ENCODE measurements at places on chromosomes 2 and 18.

GRCh38 chr2:229265727-229266126 lies 5.4 kb downstream of the PID1 start:
- no peak for DNase-seq

- no peak for DNase-seq
Observed at GRCh38 chr18:37465958-37466357, 99.6 kb downstream of the CELF4 start.

DNA sequence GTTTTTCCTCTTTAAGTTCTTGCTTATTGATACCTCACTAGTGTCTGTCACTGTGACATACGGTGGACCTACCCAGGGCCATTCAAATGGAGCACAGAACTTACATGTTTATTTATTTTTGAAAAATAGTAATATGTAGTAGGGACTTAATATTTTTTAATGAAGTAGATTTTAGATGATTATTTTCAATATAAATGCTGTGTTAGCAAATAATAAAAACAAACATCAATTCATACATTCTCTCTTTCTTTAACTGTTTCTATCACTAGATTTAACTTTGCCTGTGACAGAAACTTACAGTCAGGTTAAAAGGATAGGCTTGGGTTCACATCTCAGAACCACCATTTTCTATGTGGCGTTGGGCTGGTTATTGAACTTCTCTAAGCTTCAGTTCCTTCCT lies 184.4 kb upstream of the RASGRP3 start:
- DNase-seq = no peak

DNA sequence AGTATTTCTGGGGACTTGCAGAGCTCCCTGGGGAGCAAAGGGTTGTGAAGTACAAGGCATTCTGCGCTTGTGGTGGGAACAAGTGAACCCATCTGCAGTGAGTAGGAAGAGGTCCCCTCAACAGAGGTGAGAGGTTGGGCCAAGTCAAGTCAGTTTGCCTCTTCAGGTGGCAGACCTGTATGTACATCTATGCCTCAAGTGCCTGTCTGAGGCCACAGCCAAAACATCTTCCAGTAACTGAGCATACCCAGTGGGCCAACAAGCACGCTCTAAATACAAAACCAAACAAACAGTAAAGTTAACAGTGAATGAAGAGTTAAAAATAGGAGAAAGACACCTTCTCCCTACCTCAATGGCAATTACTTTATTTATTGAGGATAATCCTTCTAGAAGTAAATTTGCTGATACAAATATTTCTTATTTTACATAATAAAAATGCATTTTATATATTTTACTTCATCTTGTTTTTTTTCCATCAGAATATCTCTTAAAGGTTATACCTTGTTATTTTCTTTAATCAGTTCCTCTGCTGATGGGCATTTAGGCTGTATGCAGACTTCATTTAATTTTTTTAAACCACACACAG lies 2.5 kb downstream of the GYPC start:
- DNase-seq = no peak

- no peak for DNase-seq
Observed at GRCh38 chr18:21262979-21263378, 20.9 kb downstream of the GREB1L start.

DNA sequence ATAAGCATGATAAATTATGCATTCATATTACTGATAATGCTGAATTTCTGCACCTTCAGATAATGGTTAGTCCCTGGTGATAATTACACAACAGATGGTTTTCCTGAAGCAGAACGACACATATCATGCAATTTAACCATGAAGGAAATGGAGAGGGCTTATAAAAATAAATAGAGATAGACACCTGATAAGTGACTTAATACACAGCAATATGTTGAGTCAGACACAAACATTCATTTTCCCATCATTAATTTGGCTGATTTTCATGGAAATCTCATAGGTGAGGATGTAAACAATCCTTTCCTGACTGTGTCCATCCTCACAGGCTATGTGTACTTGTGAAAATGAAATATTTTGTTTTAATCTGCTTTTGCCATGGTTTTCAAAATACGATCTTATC lies 36.9 kb upstream of the DSEL start:
- no peak for DNase-seq

DNA sequence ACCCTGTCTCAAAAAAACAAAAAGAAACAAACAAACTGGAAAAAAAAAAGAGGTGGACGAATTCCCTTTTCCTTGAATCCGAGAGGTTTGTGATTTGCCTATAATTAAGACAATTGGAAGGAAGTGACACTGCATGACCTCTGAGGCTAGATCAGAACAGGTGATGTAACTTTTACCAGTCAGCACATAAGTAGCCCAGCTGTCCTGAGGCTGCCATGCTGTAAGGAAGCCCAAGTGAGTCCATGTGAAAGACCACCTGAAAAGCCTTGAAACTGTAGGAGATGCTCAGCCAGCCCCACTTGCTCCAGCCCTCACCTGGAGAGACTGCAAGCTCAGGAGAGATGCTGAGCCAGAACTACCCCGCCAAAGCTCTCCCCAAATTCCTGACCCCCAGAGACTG lies 166.8 kb downstream of the TGIF1 start:
- DNase-seq = no peak

GRCh38 chr2:223300326-223300725 lies 248.3 kb downstream of the KCNE4 start:
- DNase-seq = no peak

DNA sequence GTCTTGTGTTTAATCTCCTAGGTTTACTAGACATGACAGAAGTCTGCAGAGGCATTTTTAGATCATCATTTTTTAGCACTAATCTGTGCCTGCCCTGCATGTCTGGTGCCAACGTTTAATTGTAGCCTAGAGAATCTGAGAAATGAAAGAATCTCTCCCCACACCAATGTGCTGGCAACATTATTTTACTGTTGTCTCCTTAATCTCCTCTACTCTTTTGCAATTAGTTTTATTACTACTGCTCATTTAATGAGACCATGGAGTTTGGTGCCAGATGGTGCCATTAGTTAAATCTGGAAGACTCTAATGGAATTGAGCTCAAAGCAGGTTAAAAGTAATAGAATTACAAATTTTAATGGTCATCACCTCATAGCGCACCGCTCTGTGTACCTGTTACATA lies 4.0 kb upstream of the SPP2 start:
- DNase-seq = no peak

GRCh38 chr18:63260380-63260754 lies 59.2 kb downstream of the BCL2 start:
- DNase-seq = no peak

DNA sequence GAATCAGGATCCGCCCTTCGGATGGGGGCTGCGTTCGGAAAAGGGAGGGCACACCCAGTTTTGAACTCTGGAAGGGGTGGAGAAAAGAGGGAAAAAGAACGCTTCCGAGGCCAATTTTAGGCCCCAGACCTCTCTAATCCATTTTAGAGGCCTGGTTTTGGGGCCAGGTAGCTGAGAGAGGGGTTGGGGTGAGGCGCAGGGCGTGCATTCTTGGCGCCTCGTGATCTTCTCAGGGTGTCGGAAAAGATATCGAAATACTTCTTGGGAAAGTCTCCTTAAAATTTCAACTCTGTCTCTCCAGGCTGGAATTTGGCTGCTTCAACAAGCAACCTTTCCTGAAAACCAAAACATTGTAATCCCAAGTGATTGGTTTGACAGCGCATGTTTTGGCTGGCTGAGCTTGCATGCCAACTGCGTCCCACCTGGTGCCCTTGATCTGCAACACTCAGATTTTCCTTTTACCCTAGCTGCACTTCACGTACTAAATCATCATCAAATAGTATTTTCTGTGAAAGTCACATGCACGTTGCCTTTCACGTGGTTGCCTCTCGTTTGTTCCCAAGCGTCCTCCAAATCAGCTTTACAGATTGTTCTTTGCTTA lies 864 bp upstream of the XPO1 start:
- DNase-seq = no peak

DNA sequence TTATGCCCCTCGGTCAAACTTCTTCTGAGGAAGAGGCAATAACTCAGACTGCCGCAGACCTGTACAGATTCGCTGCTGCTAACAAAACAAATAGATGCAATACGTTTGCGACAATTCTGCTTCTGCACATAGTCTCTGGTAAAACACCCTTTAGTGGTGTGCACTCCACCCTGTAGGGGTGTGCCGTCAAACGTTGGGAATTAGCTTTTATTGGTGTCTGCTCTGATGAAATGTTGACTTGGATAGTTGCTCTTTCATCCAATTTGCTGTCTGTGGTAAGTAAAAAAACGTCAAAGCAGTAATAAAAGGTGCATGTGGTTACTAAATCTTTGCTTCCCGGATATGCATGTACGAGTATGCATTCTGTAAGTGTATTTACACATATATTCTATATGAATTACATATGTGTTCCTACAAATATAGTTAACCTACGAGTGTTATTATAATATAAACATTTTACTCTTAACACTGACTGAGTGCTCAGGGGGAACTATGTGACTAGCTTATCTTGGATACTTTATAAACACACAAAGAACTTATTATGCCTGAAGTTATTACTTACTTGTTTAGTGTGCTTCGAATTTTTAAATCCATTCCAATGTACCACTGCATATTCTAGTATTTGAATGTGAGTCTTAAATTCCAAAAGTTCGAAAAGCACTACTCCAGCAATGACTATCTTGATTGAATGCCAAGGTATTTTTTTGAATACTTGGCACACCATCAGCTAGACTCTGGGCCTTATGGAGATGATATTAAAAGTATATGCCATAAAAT lies 610.2 kb downstream of the ZEB2 start:
- no peak for DNase-seq

DNA sequence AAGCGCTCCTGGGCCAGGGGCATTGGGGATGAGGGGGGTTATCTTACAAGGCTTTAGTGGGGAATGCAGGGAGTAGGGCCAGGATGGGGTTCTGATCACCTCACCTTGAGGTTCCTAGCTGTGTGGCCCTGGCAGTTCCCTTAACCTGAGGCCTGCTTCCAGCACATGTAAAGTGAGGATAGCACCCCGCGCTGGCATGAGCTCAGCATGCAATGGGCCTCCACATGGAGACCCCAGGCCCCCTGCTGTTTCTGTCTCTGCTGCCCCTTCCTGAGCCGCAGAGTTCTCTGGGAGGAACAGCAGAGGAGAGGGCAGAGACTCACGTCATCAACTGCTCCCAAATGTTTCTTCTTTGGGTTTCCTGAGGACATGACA lies 8.6 kb upstream of the TEX51 start:
- no peak for DNase-seq

- DNase-seq = no peak
Observed at GRCh38 chr2:69126341-69126740, 113.4 kb downstream of the ANTXR1 start.

DNA sequence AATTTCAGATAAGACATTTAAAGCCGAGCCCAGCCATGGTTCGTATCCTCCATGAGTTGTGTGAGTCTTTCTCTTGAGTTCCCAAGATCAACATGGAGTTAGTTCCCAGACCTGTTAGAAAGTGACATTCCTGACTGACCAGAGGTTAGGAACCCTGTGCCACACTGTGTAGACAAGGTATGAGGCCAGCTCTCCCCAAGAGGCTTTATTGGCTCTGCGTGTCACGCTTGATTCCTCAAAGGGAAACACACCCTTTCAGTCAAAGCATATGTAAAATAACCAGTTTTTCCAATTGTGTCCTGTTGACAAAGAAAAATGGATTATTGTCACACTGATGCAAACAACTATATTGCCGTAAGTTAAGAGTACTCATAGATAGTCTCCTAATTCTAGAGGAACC lies 1.2 kb downstream of the SULT1C3 start:
- no peak for DNase-seq

DNA sequence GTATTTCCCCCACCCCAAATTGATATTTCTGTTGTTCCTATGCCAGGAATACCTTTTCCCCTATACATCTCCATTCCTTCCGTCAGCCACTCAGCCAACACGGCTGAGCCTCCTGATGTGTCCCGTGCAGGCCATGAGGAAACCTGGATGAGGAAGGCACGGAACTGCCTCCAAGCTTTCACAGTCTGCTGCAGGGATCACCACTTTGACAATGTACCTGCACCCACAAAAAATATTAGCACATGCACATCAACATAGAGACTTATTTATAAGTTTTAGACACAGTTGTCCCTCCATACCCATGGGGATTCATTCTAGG lies 101.4 kb upstream of the PPP1CB start:
- DNase-seq = no peak

- DNase-seq = no peak
Observed at GRCh38 chr2:240435457-240435947, at the start of gene GPC1. Gene GPC1, plus strand, starts transcription at chr2:240435663. Its CDS starts 256 bp downstream, at chr2:240435919.

- no peak for DNase-seq
Observed at GRCh38 chr2:133682906-133683305, 114.6 kb upstream of the NCKAP5 start.

GRCh38 chr2:164890544-164890943 lies 48.9 kb upstream of the COBLL1 start:
- DNase-seq = no peak

GRCh38 chr2:189548666-189549448 lies 31.7 kb downstream of the SLC40A1 start:
- no peak for DNase-seq

DNA sequence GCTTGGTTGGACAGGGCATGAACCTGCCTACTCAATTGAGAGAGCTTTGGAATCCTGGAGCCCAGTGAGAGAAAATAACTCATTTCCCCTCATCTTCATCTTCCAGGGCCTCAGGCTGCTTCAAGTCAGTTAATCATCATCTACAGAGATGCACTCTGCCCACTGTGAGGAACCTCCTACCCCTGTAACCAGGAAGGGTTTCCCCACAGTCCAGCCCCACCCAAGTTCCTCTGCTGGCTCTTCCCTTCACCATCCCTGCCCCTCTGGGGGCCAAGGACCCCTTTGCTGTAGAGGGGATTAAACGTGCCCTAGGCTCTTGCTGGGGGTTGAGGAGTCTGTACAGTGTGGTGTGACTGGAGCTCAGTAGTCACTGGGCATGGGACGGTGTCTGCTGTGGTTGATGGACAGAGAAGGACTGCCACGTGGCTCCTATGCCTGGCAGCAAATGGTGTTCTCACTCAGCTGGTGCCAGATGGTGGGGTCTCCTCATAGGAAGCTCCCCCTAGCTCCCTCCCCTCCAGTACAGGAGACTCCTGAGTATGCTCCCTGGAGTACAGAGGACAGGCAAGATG lies 29.5 kb upstream of the LGALSL start:
- no peak for DNase-seq

DNA sequence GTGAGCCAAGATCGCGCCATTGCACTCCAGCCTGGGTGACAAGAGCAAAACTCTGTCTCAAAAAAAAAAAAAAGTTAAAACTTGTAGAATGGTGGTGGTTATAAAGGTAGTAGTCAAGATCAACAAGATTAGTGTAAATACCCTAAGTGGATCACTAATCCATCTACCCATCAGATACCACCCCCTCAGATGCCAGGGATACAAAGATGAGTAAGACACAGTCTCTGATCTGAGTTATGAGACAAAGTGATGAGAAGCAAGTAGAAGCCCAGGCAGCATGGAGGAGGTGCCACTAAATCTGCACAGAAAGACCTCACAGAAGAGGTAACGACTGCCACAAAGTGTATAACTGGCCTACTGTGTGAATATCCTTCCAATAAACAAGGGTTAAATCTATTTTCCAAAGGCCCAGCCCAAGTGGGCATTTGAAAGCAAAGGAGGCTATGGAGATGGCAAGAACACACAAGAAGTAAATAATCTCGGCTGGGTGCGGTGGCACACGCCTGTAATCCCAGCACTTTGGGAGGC lies 20.2 kb downstream of the NFE2L2 start:
- DNase-seq = no peak

- DNase-seq = no peak
Observed at GRCh38 chr18:25726298-25726697, 364.1 kb downstream of the SS18 start.

GRCh38 chr18:46400449-46400848 lies 256.6 kb downstream of the LOXHD1 start:
- DNase-seq = no peak

- DNase-seq = no peak
Observed at GRCh38 chr18:55455938-55456337, 132.1 kb downstream of the TCF4 start.
